ENCODE measurements at places on chromosomes 5 and 9.
A peak's percentile ranks its signal among the peaks of the same experiment; 100 is the strongest.

DNA sequence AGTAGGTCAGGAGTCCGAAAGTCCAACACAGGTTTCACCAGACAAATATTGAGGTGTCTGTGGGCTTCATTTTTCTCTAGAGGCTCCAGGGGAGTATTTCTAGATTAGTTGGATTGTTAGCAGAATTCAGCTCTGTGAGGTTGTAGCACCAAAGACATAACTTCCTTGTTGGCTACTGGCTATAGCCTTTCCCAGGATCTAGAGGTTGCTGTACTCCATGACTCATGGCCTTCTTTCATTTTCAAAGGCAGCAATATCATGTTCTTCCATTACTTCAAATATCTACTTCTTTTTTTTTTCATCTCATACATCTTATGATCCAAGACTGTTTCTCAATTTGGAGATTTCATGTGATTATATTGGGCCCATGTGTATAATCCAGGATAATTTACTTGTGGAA is 404.0 kb upstream of the FAM174A start:
- no peak for DNase-seq

GRCh38 chr5:14229181-14229580 is 86.0 kb downstream of the TRIO start:
- no peak for DNase-seq

- DNase-seq, result peak; percentile 65
Measured at GRCh38 chr9:2809692-2810419, 34.0 kb downstream of the PUM3 start.

DNA sequence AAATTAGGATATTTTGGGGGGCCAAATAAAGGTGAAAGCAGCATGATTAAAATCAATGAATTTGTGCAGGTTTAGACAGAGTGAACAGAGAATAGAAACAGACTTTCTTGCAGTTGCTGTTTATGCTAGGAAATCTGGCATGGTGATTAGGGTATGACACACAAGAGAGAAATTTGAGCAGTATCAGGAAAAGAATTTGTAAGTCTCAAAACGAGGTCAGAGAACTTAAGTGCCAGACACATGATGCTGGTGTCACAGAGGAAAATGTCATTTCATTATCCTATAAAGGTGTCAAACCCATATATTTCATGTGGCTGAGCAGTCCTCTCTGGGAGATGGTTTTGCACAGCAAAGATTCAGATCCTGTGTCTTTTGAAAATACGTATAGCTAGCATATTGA is 15.7 kb downstream of the LVRN start:
- no peak for DNase-seq

GRCh38 chr9:115209601-115210306 is 91.8 kb upstream of the TNC start:
- no peak for DNase-seq

DNA sequence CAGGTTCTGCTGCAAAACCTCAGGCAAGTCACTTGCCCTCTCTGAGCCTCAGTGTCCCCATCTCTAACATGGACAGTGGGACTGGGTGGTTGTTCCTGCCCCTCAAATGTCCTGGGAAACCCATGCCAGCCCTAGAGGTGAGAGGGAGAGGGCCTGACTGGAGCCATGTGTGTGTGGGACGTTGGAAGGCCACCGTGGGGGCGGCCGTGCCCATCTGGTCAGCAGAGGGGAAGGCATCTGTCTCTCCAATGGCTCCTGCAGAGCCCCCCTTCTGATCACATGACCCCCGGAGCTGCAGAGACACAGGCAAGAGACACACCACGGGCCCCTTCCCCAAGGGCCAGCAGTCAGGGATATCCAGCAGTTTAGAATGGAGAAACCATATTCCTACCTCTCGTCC is 1.7 kb downstream of the DNM1 start:
- DNase-seq, result no peak

- DNase-seq, result no peak
Measured at GRCh38 chr9:130981002-130981755, 27.8 kb upstream of the LAMC3 start.

GRCh38 chr9:72984226-72984947 is 31.5 kb upstream of the ALDH1A1 start:
- no peak for DNase-seq

DNA sequence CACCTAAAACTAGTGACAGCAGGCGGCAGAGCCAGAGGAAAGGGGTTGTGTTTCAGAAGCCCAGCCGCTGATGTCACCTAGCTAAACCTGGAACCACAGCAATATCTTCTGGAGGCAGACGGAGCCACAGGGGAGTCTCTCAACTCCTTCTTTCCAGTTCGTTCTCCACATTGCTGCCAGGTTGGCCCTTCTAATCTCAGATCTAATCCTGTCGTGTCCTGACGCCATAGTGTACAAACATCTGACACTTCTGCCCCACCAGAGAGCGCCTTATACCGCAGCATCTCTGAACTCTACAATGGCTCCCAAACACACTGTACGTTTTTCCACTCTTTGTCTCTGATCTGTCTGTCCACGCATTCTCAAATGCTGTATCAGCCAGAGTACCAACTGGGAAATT is 240.0 kb downstream of the SMARCA2 start:
- no peak for DNase-seq

GRCh38 chr9:116733010-116733641 is 46.0 kb downstream of the TRIM32 start:
- DNase-seq, result no peak

GRCh38 chr9:116081435-116082115 is 72.0 kb upstream of the PAPPA start:
- no peak for DNase-seq

DNA sequence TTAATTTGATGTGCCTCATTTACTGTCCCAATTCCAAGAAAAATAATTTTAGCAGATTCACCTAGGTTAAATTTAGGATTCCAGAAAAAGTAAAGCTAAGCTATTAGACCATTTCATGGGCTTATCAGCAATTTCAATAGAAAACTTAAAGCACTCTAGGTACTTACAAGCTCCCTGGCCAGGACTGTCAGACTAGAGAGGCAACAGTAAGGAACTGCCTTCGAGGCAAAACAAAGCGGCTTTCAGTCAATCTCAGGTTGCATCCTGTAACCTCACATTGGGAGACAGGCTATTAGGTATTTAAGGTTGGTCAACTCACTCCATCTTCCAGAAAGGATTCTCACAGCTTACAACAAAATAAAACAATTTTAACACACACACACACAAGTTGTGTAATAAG is 48.7 kb upstream of the FSD1L start:
- peak; percentile 46 for DNase-seq

GRCh38 chr9:970151-970996 is 6.1 kb upstream of the DMRT3 start:
- DNase-seq, result no peak

DNA sequence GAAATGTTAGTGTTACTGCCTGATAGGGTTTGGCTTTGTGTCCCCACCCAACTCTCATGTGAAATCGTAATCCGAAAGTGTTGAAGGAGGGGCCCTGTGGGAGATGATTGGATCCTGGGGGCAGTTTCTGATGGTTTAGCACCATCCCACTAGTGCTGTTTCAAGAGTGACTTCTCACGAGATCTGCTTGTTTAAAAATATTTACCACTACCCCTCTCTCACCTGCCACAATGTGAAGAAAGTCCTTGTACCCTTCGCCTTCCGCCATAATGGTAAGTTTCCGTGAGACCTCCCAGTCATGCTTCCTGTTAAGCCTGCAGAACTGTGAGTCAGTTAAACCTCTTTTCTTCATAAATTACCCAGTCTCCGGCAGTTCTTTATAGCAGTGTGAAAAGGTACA is 2.6 kb upstream of the RFX3 start:
- no peak for DNase-seq

- DNase-seq, result no peak
Measured at GRCh38 chr9:112831969-112832368, 58.7 kb downstream of the SLC46A2 start.

GRCh38 chr5:127517110-127517479 is 345 bp upstream of the PRRC1 start:
- no peak for DNase-seq

GRCh38 chr5:106894964-106895363 is 775.8 kb downstream of the EFNA5 start:
- no peak for DNase-seq

DNA sequence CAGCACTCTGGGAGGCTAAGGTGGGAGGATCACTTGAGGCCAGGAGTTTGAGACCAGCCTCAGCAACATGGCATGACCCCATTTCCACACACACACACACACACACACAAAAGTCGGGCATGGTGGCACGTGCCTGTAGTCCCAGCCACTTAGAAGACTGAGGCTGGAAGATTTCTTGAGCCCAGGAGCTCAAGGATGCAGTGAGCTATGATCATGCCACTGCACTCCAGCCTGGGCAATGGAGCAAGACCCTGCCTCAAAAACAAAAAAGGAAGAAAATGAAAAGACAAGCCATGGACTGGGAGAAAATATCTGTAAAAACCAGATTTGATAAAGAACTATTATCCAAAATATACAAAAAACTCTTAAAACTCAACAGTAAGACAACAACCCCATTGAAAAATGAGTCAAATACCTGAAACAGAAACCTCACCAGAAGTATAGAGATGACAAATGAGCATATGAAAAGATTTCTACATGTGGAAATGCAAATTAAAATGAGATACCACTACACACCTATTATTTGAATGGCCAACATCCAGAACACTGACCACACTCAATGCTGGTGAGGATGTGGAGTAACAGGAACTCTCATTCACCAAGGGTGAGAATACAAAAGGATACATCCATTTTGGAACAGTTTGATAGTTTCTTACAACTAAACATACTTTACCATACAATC is 24.7 kb downstream of the DNAJA1 start:
- DNase-seq, result no peak

- peak; percentile 3 for DNase-seq
Measured at GRCh38 chr9:5361326-5362010, 21.8 kb upstream of the RLN1 start.

GRCh38 chr9:108093773-108094675 is 604.5 kb upstream of the KLF4 start:
- no peak for DNase-seq

DNA sequence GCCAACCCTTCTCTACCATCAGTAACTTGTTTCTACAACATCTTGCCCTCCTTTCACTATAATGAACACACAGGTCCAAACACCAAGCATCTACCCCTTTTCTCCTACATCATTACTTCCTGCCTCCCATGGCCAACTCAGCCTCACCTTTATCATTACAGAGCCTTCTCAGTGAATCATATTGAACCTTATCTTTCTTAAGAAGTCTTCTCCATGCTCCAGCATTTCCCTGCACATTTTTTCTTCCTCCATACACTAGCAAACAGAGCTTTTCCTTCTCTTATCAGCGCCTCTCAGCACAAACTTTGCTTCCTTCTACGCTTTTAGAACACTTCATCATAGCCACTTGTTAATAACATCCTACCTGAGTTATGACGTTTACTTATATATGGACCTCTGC is 148.2 kb downstream of the ARL15 start:
- DNase-seq, result no peak

- DNase-seq, result no peak
Measured at GRCh38 chr9:86491468-86492266, 137.5 kb upstream of the TUT7 start.

DNA sequence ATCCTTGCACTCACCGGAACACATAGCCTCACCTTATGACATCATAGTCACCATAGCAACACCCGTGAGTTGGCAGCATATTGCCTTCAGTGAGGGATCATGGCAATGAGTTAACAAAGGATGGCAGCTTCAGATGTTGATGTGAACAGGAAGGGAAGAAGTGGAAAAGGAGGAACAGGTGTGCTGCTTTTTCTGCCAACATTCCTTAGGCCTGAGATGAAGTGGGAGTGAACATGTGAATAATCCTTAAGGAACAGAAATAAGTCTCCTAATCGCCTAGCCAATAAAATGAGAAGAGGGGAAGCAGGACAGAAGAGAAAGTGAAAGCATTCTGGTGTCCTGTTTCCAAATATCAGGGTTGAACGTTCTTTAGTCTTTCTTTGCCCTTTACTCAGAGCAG is 360.0 kb downstream of the BRINP1 start:
- DNase-seq, result no peak

DNA sequence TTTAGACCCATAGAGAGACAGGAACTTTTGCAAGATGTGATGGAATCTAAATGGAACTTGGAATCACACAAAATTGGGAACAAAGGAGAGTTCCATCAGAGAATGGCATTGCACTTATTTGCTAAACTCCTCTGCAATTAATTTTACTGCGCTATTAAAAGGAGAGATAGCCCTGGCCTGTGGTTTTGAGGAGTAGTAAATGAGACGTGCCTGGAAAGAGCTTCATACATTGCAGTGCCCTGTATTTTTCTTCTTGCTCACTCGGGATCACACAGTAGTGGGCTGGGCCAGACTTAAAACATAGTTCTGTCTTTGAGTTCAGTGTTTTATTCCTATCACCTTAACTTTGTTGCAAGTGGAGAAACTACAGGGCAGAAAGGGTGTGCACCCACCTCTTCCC is 94.4 kb upstream of the SLC27A6 start:
- no peak for DNase-seq

GRCh38 chr5:164748861-164749260 is 1243.4 kb downstream of the MAT2B start:
- no peak for DNase-seq
